ENCODE measurements at places on chromosomes 7 and 10. TPM values are rescaled to one million over a fixed set of nuclear protein-coding genes. Genes with fewer than 3 reads are reported as not detected.

DNA sequence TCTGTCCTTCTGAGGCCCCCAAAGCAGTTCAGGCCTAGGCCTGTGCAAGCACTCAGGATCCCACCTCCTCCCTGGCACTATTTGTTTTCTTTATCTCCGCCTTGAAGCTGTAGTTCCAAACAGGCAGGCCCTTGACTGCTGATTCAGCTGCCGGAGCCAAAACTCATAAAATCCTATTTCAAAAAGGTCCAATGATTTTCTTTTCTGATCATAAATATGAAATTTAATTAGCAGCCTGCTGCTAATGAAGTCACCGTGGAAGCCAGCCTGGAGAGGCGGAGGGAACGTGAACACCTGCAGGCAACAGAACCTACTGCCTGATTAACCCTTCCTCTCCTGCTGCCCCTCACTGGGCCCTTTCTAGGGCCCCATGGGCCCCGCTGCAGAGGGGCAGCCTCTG is 60.1 kb downstream of the CARD11 start:
- no peak overlapping the region for H3K4me3 ChIP-seq
- no peak overlapping the region for H3K27ac ChIP-seq
- H3K4me1 ChIP-seq = no peaks in the 10 kb centered on the region
- H3K36me3 ChIP-seq = no peaks in the 10 kb centered on the region
- peak; percentile 17 for DNase-seq

GRCh38 chr7:151377406-151377805 is 32.4 kb downstream of the WDR86 start:
- no peak overlapping the region for H3K4me3 ChIP-seq
- DNase-seq = no peak
- H3K27me3 ChIP-seq = peaks cover under 1% of the 10 kb centered on the region
- peaks cover 21% of the 10 kb centered on the region for H3K36me3 ChIP-seq
- peaks cover 7% of the 10 kb centered on the region for H3K4me1 ChIP-seq
- no peak overlapping the region for H3K27ac ChIP-seq

NKX1-2 gene
- not detected for total RNA-seq

TMEM196 gene
- 0.06 TPM for total RNA-seq

GRCh38 chr7:28208506-28208905 is 27.9 kb upstream of the JAZF1 start:
- peaks cover 4% of the 10 kb centered on the region for H3K27me3 ChIP-seq
- H3K36me3 ChIP-seq = no peaks in the 10 kb centered on the region
- H3K4me1 ChIP-seq = no peaks in the 10 kb centered on the region
- no peak overlapping the region for H3K4me3 ChIP-seq
- DNase-seq = no peak

- no peak overlapping the region for H3K4me3 ChIP-seq
- H3K36me3 ChIP-seq = peaks cover 5% of the 10 kb centered on the region
- peaks cover 17% of the 10 kb centered on the region for H3K4me1 ChIP-seq
- H3K27ac ChIP-seq = peak overlapping the region; percentile 90
- no peak for DNase-seq
- no peaks in the 10 kb centered on the region for H3K27me3 ChIP-seq
Measured at GRCh38 chr7:134782121-134782623, 2.7 kb downstream of the CALD1 start.

GRCh38 chr10:124522933-124523871 is 61.6 kb downstream of the LHPP start:
- no peaks in the 10 kb centered on the region for H3K4me1 ChIP-seq
- no peaks in the 10 kb centered on the region for H3K27me3 ChIP-seq
- no peaks in the 10 kb centered on the region for H3K36me3 ChIP-seq
- peak; percentile 81 for DNase-seq
- no peak overlapping the region for H3K27ac ChIP-seq
- H3K4me3 ChIP-seq = no peak overlapping the region

OR2A42 gene
- total RNA-seq = not detected

DNA sequence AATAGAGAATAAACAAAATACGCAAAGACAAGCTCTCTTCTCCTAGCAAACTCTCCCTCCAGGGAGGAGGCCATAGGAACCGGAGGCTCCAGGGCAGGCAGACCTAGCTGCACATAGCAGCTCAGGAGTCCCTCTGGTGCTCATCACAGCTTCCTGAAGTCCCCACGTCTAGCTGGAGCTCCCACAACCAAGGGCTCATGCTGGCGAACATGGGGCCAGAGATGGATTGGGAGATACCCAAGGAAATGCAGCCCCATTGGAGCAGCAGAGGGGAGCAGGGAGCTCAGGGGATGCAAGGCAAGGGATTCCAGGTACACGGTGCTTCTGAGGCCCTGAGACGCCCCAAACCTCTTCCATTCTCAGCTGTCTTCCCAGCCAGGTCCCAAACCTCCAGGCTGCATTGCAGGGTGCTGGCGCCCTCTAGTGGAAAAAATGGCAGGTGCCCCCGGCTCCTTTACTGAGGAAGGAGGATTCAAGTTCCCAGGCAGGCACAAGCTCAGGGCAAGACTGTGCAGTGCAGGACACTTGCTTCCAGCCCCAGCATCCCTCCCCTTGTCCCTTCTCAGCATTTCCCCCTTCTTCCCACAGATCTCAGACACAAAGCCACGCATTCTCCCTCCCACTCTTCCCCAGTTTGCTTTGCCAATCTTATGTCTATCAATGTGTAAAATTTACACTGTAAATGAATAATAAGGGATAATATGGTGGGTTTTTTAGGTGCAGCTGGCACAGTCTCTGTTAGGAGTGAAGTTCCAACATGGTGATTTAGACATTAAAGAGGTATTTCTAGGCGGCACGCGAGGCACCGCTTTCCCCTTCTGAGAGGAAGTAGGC is 46.2 kb downstream of the GPAM start:
- peak; percentile 76 for DNase-seq
- no peaks in the 10 kb centered on the region for H3K27me3 ChIP-seq
- H3K4me3 ChIP-seq = no peak overlapping the region

CNPY1 gene
- total RNA-seq = not detected

DNA sequence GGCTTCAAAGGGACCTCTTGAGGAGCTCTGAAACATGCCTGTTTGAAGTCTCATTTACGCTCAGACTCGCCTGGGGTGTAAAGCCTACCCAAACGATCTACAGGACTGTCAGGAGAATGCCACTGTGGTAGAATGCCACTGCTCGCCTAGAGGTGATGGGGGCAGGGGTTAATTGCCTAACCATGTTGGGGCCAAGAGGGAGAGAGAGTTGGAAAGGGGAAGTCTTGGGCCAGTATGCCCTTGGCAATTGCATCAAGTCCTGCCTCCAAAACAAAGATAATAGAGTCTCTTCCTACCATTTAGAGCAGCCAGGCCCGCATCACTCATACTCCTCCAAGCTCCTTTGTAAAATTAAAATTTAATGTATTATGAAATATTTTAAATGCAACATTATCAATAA is 25.2 kb downstream of the CDK1 start:
- DNase-seq = no peak
- no peak overlapping the region for H3K4me3 ChIP-seq
- no peaks in the 10 kb centered on the region for H3K27me3 ChIP-seq
- H3K4me1 ChIP-seq = no peaks in the 10 kb centered on the region
- H3K27ac ChIP-seq = no peak overlapping the region

PRSS58 gene
- not detected for total RNA-seq

LHFPL3 gene
- not detected for total RNA-seq

GRCh38 chr10:70457759-70458305 is 16.4 kb upstream of the NODAL start:
- DNase-seq = no peak
- H3K27me3 ChIP-seq = no peaks in the 10 kb centered on the region
- H3K4me1 ChIP-seq = peaks cover 24% of the 10 kb centered on the region

C10orf143 gene
- total RNA-seq = 3.0 TPM

NPFFR1 gene
- 2.2 TPM for total RNA-seq

GRCh38 chr7:117362294-117362888 is 39.5 kb upstream of the WNT2 start:
- DNase-seq = peak; percentile 60
- H3K4me1 ChIP-seq = no peaks in the 10 kb centered on the region
- H3K36me3 ChIP-seq = no peaks in the 10 kb centered on the region

PTPRE gene
- 68.7 TPM for total RNA-seq

DNA sequence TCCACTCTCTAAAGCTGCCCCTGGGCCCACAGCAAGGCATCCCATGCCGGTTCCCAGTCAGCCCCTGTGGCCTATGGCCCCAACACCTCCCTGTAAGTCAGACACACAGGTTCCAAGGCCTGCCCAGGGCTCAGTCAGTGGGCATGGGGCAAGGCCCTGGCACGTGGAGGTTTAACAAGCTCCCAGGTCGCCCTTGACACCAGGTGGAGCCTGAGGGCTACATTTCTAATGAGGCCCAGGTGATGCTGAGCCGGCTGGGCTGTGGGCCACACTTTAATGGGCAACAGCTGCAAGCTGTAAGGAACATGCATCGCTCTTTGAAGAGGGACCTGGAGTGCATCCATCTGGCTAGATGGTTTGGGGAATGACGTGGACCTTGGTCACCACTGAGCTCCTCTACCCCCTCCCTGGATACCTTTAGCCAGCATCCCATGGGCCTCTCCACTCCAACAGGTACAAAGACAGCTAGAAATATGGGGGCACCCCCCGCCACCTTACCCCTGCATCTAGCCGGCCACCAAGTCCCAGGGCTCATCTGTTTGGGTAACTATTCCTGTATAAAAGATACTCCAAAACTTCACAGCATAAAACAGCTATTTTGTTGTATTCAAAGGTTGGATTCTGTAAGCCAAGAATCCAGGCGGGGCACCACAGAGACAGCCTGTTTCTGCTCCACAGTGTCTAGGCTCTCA is 122.5 kb downstream of the OAT start:
- no peaks in the 10 kb centered on the region for H3K36me3 ChIP-seq
- no peak for DNase-seq
- H3K4me1 ChIP-seq = no peaks in the 10 kb centered on the region
- H3K27me3 ChIP-seq = no peaks in the 10 kb centered on the region

GRCh38 chr10:12635127-12635541 is 285.8 kb downstream of the CAMK1D start:
- H3K4me1 ChIP-seq = no peaks in the 10 kb centered on the region
- DNase-seq = no peak
- no peak overlapping the region for H3K27ac ChIP-seq
- no peak overlapping the region for H3K4me3 ChIP-seq
- H3K27me3 ChIP-seq = no peaks in the 10 kb centered on the region
- no peaks in the 10 kb centered on the region for H3K36me3 ChIP-seq

DNA sequence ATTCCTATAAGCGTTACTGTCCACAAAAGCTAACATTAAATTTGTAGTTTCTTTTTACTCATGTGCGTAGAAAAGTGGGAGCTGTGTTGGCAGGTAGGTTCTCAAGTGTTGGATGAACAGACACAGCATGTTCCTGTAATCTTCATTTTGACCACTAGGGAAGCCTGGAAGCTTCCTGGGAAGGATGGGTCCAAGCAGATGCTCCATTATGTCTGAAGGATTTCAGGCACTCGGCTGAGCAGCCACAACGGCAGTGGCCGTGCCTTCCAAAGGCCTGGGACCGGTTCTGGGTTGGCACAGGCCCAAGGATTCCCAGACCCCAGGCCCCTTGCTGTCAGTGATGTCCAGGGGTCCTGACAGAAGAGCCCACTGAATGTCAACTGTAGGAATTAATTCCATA is 386.3 kb downstream of the TNS3 start:
- H3K27ac ChIP-seq = no peak overlapping the region
- H3K4me1 ChIP-seq = peaks cover 8% of the 10 kb centered on the region
- DNase-seq = no peak
- H3K27me3 ChIP-seq = no peaks in the 10 kb centered on the region
- no peak overlapping the region for H3K4me3 ChIP-seq

DNA sequence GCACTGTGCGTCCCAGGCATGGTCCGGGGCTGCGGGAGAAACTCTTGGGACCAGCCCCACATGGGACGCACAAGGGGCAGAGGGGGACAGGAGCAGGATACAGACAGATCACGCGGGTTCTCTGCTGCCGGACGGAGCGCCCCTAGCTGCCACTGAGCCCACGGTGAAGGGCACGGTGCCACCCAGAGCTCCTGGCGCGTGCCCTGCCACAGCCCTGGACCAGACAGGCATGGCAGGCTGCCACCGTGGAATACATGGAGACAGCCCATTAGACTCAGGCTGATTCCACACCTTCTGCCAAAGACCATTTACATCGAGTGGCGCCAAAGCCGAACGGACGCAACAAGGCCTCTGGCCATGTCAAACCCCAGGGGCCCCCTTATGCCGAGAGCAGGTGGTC is 90.4 kb downstream of the MAD1L1 start:
- no peaks in the 10 kb centered on the region for H3K27me3 ChIP-seq
- no peak overlapping the region for H3K27ac ChIP-seq
- H3K4me3 ChIP-seq = no peak overlapping the region
- DNase-seq = no peak
- H3K36me3 ChIP-seq = peaks cover 29% of the 10 kb centered on the region

- no peaks in the 10 kb centered on the region for H3K36me3 ChIP-seq
- DNase-seq = no peak
- no peak overlapping the region for H3K4me3 ChIP-seq
- H3K27ac ChIP-seq = no peak overlapping the region
- no peaks in the 10 kb centered on the region for H3K4me1 ChIP-seq
- H3K27me3 ChIP-seq = no peaks in the 10 kb centered on the region
Measured at GRCh38 chr7:142711196-142711595, 38.1 kb upstream of the PRSS1 start.

ABCA13 gene
- 5.1 TPM for total RNA-seq

STRIP2 gene
- total RNA-seq = 1.1 TPM

- H3K36me3 ChIP-seq = no peaks in the 10 kb centered on the region
- H3K4me1 ChIP-seq = peaks cover 8% of the 10 kb centered on the region
- H3K27ac ChIP-seq = no peak overlapping the region
- peaks cover 4% of the 10 kb centered on the region for H3K27me3 ChIP-seq
- DNase-seq = peak; percentile 64
Measured at GRCh38 chr10:93999401-93999851, 5.7 kb downstream of the PLCE1 start.

- no peaks in the 10 kb centered on the region for H3K36me3 ChIP-seq
- H3K4me3 ChIP-seq = no peak overlapping the region
- H3K4me1 ChIP-seq = peaks cover 24% of the 10 kb centered on the region
- DNase-seq = no peak
Measured at GRCh38 chr7:510782-511281, 8.8 kb downstream of the PDGFA start.

LIPM gene
- total RNA-seq = not detected

GRCh38 chr10:107474650-107475049 is 310.1 kb upstream of the SORCS1 start:
- no peaks in the 10 kb centered on the region for H3K4me1 ChIP-seq
- no peaks in the 10 kb centered on the region for H3K27me3 ChIP-seq
- H3K36me3 ChIP-seq = no peaks in the 10 kb centered on the region
- no peak overlapping the region for H3K4me3 ChIP-seq
- no peak overlapping the region for H3K27ac ChIP-seq
- DNase-seq = no peak

GRCh38 chr10:14838582-14839304 is 637 bp downstream of the HSPA14 start:
- peaks cover 5% of the 10 kb centered on the region for H3K4me1 ChIP-seq
- H3K27ac ChIP-seq = peak overlapping the region; percentile 97
- peaks cover 23% of the 10 kb centered on the region for H3K36me3 ChIP-seq

Data from lung (tissue), 17 donors.